ENCODE measurements at places on chromosomes 5 and 9.

DNA sequence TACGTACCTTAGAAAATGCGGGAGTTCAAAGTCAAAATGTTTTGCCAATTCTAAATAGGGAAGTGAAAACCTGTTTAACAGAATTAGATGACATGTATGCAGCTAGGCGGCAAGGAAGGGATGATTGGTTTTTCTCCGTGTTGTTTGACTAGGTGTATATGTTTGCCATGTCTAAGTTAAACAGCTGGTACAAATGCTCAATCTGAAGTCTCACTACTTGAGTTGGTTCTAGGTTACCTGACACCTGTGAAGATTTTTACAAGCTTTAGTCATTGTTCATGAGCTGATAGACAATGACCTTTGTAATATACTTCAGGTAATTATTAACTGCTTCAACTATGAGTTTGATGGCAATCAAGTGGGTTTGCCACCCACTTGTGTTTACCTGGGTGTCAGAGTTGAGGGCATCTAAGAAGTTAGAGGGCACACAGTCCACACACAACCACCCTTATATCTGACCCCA, 74.3 kb downstream of the SLC44A1 start:
- no peak for DNase-seq

GRCh38 chr9:85223506-85224125, 518.1 kb downstream of the AGTPBP1 start:
- no peak for DNase-seq

- DNase-seq, result no peak
Measured at GRCh38 chr9:82673919-82674318, 389.0 kb downstream of the RASEF start.

DNA sequence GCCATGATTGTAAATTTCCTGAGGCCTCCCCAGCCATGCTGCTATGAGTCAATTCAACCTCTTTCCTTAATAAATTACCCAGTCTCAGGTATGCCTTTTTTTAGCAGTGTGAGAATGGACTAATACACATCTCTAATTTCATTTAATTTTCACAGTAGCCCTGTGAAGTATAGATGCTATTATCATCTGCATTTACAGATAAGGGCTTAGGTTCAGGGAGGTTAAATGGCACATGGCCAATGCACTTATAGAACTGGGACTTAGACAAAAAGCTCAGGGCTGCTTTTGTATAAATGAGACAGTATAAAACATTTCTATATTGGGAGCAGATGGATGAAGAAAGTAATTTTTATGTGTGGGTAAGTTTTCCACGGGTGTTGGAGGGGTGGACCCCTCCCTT, 62.9 kb upstream of the PANK3 start:
- DNase-seq, result no peak

DNA sequence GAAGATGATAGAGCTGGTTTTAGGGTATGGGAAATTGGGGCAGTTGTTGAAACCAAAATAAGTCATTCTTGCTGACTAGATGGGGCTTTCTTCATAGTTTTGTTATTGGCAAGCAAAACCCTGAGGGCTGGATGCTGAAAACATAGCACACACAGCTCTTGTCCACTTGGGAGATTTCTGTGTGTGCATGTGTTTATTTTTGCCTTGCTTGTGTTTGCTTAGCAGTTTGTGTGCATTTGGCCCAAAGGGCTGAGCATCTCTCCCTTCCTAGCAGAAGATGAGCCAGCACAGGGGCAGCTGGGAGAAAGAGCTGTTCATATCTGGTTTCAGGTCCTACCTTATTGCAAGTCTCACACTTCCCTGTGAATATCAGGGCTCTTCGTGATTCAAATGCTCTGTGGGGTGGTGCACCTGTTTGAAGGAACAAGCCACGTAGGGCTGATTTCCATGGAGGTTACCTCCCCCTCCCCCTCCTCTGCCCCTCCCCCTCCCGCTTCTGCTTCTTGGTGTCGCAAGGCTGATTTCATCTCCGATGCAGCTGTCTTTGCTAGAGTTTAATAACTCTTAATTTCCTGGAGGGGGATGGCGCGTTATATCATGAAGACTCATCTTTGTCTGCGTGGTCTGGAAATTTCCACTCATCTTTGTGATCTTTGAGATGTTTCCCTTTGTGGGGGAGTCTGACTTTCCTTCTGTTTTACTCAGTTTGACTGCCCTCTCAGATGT, 296.5 kb downstream of the ARHGAP26 start:
- no peak for DNase-seq

DNA sequence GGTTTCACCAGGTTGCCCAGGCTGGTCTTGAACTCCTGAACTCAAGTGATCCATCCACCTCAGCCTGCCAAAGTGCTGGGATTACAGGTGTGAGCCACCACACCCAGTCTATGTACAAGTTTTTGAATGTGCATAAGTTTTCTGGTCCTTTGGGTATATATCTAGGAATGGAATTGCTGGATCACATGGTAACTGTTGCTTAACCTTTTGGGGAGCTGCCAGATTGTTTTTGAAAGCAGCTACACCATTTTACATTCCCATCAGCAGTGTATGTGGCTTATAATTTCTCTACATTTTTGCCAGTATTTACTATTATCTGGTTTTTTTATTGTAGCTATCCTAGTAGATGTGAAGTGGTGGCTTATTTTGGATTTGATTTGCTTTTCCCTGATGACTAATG, 8.9 kb upstream of the LNPEP start:
- no peak for DNase-seq

DNA sequence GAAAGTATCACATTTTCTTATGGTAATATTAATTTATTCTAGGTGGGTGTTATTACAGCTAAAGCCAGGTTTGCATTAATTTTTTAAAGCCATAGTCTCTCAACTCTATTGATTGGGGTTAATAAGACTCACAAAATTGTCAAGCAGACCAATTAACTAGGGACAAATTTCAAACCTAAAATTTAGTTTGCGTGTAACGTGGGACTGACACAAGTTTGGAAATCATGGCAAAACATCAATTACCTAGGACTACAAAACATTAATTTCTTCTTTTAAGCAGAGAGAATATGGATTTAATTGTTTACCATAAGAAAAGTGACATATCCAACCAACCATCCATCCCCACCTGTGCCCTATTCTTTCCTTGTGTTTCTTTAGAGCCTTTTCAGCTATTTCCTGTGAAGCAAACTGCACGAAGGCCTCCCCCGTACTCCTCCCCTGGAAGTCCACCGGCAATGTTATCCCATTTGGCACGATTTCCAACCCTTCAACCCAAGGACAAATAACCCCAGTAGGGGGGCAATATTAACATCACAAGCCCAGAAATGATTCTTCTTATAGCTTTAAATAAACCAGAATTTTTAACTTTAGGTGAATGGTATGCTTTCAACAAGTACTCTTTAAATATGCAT, 4.4 kb downstream of the HNRNPH1 start:
- no peak for DNase-seq

DNA sequence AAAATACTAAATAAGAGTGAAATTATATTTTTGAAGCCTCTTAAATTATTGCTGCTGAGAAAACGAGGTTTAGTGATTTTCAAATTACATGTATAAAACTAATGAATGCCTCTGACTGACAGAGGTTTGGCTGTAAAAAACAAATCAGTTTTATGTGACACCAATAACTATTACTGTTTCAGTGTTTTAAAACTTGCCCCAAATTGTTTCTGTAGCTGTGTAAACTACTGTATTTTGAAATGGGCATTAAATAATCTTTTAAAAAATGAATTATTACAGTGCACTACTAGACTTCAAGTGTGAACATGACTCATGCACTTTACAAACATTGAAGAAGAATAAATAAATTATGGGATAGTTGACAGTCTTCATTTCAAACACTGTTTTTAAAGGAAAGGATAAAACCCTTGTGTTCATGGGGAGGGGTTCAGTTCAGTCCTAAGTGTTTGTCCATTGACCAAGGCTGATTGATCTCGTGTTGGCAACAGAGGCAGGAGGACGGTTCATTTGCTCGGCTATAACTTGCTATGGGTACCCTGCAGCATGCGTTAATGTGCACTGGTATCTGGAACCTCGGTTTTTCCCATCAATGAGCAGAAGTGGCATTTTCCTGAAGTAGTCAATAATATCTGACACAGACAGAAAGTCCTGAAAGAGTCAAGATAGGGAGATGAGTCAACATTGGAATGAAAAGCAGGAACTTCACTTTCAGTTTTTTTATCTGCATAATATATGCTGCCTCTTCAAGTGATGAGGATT, 15.6 kb downstream of the C5orf58 start:
- no peak for DNase-seq

DNA sequence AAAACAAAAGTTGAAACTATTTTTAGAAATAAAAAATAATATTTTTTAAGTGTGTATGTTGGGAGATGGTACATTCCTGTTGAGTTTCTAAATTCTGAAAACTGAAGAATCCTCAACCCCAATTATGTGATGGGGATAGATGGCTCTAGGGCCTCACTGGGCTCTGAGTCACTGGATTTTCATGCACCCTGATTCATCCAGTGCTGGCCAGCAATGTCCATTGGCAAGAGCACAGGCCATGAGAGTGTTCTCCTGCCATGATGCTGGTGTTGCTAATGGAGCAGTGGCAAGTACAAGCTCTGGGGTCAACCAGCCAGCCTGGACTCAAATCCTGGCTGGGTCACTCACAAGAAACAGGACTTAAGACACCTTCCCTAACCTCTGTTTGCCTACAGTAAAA, 23.3 kb downstream of the SMIM23 start:
- no peak for DNase-seq

- DNase-seq, result no peak
Measured at GRCh38 chr5:165187815-165188214, 1682.4 kb downstream of the MAT2B start.

DNA sequence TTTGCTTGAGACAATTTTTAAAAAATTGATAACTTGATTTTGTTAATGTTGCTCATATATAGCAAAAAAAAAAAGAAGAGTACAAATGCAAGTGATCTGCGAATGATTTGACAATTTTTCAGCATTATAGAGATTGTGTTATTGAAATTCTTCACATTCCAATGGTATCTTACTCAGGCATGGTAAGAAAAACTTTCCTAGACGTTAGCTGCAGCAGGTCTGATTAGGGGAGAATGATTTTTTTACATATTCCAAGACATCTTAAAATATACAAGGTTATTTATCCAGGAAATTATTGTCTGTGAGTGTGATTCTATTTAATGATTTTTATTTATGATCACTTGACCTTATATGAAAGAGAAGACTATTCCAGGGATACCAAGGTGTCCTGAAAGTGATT, 361.9 kb downstream of the MAT2B start:
- no peak for DNase-seq

DNA sequence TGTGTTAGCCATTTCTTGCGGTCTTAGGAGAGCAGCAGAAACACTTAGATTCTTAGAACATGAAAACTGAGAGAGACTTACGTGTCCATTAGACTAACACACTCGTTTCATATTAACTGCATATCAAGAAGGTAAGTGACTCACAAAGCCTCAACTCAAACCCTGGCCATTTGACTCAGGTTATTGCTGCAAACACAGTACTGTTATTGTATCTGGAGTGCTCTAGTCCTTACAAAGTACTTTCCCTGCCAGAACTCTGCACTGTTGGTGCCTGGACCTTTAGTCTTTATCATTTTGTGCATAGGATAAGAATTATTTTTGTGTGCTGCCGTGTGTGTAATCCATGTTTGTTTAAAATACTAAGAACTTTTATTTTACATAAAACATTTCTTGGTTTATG, 155.7 kb downstream of the FBXL7 start:
- DNase-seq, result no peak

- no peak for DNase-seq
Measured at GRCh38 chr5:116947691-116948528, 373.3 kb upstream of the SEMA6A start.

GRCh38 chr9:121698627-121699570, 47.5 kb downstream of the DAB2IP start:
- DNase-seq, result no peak

- no peak for DNase-seq
Measured at GRCh38 chr5:37839407-37840052, at the start of gene GDNF. Gene GDNF, minus strand, starts transcription at chr5:37840041. Its CDS starts 5,245 bp downstream, at chr5:37834796.

DNA sequence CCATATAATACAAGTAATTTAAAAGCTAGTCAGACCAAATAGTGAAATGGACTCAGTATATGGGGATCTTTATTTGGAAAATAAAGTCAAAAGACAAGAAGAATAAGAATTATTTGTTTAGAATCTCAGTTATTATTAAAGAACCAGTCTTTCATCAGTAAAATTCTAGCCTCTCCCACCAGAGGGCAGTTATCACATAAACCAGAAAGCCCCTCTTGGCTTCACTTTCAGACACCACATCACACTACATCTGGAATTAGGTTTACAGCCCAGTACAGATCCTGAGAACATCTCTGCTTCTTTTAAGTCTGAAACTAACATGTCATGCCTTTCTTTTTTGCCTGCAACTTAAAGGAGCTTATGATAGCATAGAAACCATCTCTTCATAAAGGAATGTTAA, 12.2 kb upstream of the HSPB3 start:
- DNase-seq, result no peak

- no peak for DNase-seq
Measured at GRCh38 chr5:459562-460272, 16.7 kb downstream of the EXOC3 start.

GRCh38 chr5:133404724-133405123, 207.6 kb downstream of the FSTL4 start:
- DNase-seq, result no peak

DNA sequence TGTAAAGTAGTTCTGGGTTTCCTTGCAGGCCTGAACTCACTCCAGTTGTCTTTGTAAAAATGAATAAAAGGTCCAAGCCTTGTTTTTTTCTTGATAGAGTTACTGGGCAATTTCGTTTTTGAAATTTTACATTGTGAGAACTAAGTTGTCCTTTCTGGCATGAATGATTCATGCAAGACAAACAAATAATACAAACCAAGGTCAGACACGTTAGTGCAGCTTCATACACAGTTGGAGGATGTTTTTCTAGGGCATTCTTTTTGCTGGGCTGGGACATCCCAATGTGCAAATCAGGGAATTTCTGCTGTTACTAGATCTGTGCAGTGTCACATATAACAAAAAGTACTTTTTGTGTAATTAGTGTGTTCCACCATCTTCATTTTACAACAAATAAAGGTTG, 96.0 kb downstream of the MEGF10 start:
- DNase-seq, result no peak

- no peak for DNase-seq
Measured at GRCh38 chr5:80370390-80370789, 37.5 kb upstream of the ZFYVE16 start.

DNA sequence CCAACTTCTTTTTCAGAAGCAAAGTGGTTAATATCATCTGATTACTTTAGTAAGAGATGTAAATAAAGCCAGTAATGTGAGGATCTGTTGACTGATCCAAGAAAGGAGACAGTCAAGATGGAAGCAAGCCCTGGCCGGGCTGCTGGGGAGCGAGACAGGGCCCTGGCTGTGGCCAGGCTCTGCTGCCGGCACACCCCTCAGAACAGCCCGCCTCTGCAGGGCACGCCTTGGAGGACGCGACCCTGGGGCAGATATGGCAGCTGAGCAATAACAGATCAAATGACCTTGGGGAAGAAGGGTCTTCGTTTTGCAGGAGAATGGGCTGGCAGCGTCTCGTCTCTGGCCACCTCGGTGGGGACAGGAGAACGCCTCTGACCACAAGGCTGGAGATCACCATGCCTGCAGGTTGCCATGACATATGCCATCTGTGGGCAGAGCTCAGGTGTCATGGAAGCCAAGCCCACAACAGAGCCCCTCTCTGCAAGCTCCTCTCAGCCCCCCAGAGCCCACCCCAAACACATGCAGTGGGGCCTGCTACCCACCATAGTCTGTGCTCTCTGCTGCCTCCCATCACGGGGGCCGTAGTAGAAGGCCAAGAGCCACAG, 206.5 kb downstream of the FANCC start:
- no peak for DNase-seq

GRCh38 chr5:82679660-82680059, 397.5 kb downstream of the TMEM167A start:
- no peak for DNase-seq

Data from cortex of kidney (tissue), 1 donor.